Fibroblast of the aortic adventitia (primary cell): ENCODE measurements at places on chromosomes 4 and X. TPM values are rescaled to one million over a fixed set of nuclear protein-coding genes. Genes with fewer than 3 reads are reported as not detected.

The CNKSR2 gene
- total RNA-seq, result 0.99 and 4.7 TPM in 2 replicates

The CTAG1B gene
- total RNA-seq, result not detected in 2 replicates

The TRIM75 gene
- total RNA-seq, result not detected in 2 replicates

The C4orf36 gene
- 0.81 TPM in 1 of 2 replicates, not detected in the other for total RNA-seq

The KIF4A gene
- total RNA-seq, result 2.7 and 14.5 TPM in 2 replicates

The UBQLN2 gene
- total RNA-seq, result 5.1 and 17.8 TPM in 2 replicates

The GIMD1 gene
- not detected in 2 replicates for total RNA-seq

The RRH gene
- 0.09 TPM in 1 of 2 replicates, not detected in the other for total RNA-seq

The HGFAC gene
- total RNA-seq, result not detected in 2 replicates

The ASMT gene
- not detected in 2 replicates for total RNA-seq

The PABPC1L2A gene
- not detected in 2 replicates for total RNA-seq

The DCAF12L2 gene
- total RNA-seq, result not detected in 2 replicates

The EGFL6 gene
- 0.27 TPM in 1 of 2 replicates, not detected in the other for total RNA-seq

The MAGEA2 gene
- not detected in 2 replicates for total RNA-seq

The CT47A7 gene
- total RNA-seq, result not detected in 2 replicates

The FAM114A1 gene
- 263 and 378 TPM in 2 replicates for total RNA-seq

The EVC gene
- 58.2 and 127 TPM in 2 replicates for total RNA-seq

The SERTM2 gene
- not detected in 2 replicates for total RNA-seq

The NXF2B gene
- total RNA-seq, result not detected in 2 replicates

The CISD2 gene
- total RNA-seq, result 30.3 and 52.9 TPM in 2 replicates

The SRPX gene
- total RNA-seq, result 142 and 242 TPM in 2 replicates

The CXCL9 gene
- not detected in 2 replicates for total RNA-seq

The BOD1L1 gene
- total RNA-seq, result 38.0 and 41.5 TPM in 2 replicates

The APLN gene
- 0.54 and 3.8 TPM in 2 replicates for total RNA-seq

The ARR3 gene
- not detected in 2 replicates for total RNA-seq

The SOX3 gene
- not detected in 2 replicates for total RNA-seq

The TBX22 gene
- not detected in 2 replicates for total RNA-seq

The SPANXB1 gene
- total RNA-seq, result not detected in 2 replicates

The USP17L21 gene
- total RNA-seq, result not detected in 2 replicates

The CITED1 gene
- not detected in 2 replicates for total RNA-seq

The MAGED4 gene
- total RNA-seq, result 13.7 and 14.7 TPM in 2 replicates

The COMMD8 gene
- total RNA-seq, result 15.5 and 43.1 TPM in 2 replicates

The ZNF732 gene
- 0.27 and 0.57 TPM in 2 replicates for total RNA-seq

The KLHL8 gene
- 10.1 and 62.4 TPM in 2 replicates for total RNA-seq

The CLDN34 gene
- not detected in 2 replicates for total RNA-seq

The MAML3 gene
- 3.1 and 4.6 TPM in 2 replicates for total RNA-seq

The VCX gene
- not detected in 2 replicates for total RNA-seq

The PPEF1 gene
- total RNA-seq, result not detected in 2 replicates

The PGK1 gene
- total RNA-seq, result 144 and 222 TPM in 2 replicates

The AFF2 gene
- 0.33 and 6.6 TPM in 2 replicates for total RNA-seq

The NDST3 gene
- not detected in 2 replicates for total RNA-seq

The ZNF81 gene
- total RNA-seq, result 6.1 and 6.2 TPM in 2 replicates

The ACE2 gene
- total RNA-seq, result 0.09 TPM in 1 of 2 replicates, not detected in the other

The CSAG1 gene
- not detected in 2 replicates for total RNA-seq

The RHOXF1 gene
- total RNA-seq, result not detected in 2 replicates

The DCAF12L1 gene
- total RNA-seq, result not detected in 2 replicates

The PPBP gene
- total RNA-seq, result not detected in 2 replicates

The RASL11B gene
- total RNA-seq, result 0.63 TPM in 1 of 2 replicates, not detected in the other

The C1QTNF7 gene
- total RNA-seq, result 0.18 and 11.8 TPM in 2 replicates

The STEEP1 gene
- 19.3 and 24.0 TPM in 2 replicates for total RNA-seq

The CPZ gene
- total RNA-seq, result 7.0 and 24.9 TPM in 2 replicates

The FGFRL1 gene
- 14.1 and 27.4 TPM in 2 replicates for total RNA-seq

The HMGN5 gene
- total RNA-seq, result 2.0 TPM in 2 replicates

The RGN gene
- 2.4 and 7.0 TPM in 2 replicates for total RNA-seq

The KLKB1 gene
- 0.18 TPM in 1 of 2 replicates, not detected in the other for total RNA-seq

The COX18 gene
- 14.5 and 22.9 TPM in 2 replicates for total RNA-seq

The SPACA5B gene
- total RNA-seq, result not detected in 2 replicates

The NDNF gene
- total RNA-seq, result 0.36 TPM in 1 of 2 replicates, not detected in the other

The TIGD4 gene
- total RNA-seq, result 0.25 and 0.27 TPM in 2 replicates

The MAGEC3 gene
- total RNA-seq, result 0.27 TPM in 1 of 2 replicates, not detected in the other
